GM12878 (cell line): ENCODE measurements at places on chromosomes 7 and 10.

GRCh38 chr7:6650086-6650485 lies 13.0 kb downstream of the ZNF316 start:
- DNase-seq: no peak

GRCh38 chr10:43340619-43341018 lies 30.8 kb upstream of the FXYD4 start:
- DNase-seq: no peak

DNA sequence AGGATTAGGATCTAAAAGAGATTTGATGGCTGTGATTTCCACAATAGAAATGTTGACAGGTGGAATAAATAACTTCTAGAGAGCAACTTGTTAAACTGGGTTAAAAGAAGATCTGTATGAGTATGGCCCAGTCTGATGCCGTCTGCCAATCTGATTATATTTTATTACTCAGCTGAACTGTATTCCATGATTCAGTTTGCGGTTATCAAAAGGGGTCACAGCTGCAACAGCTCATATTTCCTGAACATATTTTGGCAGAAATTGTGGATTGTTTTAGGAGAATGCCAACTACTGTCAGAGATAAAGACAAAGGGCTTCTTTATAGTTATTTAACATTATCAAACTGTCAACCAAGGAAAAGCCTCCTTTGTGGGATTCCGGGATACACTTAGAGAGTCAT lies 244.8 kb upstream of the MINDY3 start:
- DNase-seq: no peak

DNA sequence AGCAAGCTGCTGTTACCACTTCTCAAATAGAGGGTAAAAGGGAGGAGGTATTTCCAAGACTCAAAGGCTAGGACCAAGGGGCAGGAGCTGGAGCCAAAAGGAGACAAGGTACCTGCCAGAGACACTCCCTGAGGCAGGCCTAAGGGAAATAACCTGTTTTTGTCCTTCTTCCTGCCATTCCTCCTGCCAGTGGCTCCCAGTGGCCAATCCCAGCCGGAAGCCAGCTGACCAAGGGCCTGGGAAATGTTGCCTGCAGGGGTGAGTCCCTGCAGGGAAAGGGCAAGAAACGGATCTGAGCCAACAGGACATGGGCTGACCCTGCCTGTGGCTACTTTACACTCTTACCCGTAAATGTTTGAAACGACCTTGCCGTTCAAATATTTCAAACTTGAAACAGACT lies 3.5 kb downstream of the CYTH3 start:
- DNase-seq: no peak

DNA sequence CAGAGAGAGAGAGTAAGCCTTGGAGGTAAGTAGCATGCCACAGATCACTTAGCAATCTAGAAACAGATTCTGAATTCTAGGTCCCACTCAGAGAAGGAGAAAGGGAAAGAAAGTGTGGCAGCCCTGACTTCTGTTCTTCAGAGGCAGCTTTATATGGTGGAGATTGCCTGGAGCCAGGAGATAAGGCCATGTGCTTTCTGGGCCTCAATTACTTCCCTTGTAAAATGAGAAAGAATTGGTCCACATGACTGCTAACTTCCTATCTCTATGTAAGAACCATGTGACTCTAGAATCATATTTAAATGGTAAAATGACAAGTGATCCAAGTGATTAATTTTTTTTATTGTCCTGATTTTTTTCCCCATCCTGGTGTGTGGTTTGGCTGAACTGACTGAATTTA lies 64.1 kb downstream of the HHEX start:
- no peak for DNase-seq

GRCh38 chr7:78970440-78970916 lies 483.0 kb downstream of the MAGI2 start:
- no peak for DNase-seq

DNA sequence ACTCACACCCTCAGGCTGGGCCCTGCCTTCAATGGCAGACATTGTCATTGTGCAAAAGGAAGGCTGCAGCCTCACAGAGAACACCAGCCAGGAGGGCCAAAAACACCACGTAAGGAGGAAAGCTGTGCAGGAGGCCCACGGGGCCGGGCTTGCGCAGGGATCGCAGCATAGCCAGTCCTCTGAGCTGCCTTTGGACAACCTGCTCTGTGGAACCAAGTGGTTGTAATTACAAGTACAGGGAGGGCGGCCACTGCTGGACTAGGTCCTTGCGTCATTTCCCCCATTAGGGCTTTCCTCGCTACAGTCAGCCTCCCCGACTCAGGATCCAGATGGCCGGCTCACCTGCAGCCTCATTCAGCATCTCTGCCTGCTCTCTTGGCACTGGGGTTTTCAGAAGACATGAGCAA lies 66.9 kb downstream of the FAM53B start:
- no peak for DNase-seq

DNA sequence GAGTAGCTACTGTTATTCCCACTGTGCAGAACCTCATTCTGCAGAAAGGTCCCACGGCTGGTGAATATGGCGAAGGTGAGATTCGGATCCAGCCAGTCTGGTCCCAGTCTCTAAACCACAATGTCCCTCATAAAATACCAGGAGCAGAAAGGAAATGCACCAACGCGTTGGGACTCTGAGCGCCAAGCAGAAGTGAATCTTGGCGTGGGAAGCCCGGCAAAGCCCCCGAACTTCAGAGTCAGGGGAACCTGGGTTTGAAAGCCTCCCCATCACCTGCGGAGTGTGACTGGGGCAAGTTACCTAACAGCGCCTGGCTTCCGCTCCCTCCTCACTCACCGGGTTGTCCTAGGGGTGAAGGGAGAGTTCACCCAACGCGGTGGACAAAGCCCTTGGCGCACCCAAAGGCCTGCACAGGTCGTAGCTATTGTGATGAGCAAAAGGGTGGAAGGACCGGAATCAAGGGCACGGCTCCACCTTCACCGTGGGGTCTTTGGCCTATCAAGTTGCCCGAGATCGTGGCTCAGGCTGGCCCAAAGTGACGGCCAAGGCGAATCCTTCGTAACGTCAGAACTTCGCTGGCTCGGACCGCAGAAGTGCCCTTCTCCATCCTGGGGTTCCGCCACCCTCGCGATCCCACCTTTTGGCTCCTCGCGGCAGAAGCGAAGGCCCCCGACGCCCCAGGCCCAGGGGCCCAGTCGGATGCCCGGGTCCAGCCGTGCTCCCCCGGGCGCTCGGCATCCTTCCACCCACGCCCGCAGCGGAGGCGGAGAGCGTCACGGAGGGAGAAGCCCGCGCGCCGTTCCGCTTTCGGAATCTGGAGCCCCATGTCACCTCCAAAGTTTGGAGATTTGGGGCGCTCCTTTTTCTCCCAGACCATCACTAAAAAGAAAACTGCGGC lies 811 bp downstream of the RGS10 start:
- DNase-seq: no peak

GRCh38 chr7:74453322-74454011 lies at the start of gene GTF2IRD1:
Gene GTF2IRD1 (plus strand): TSS chr7:74453906. CDS start chr7:74508081, 54,175 bp downstream.
- no peak for DNase-seq

DNA sequence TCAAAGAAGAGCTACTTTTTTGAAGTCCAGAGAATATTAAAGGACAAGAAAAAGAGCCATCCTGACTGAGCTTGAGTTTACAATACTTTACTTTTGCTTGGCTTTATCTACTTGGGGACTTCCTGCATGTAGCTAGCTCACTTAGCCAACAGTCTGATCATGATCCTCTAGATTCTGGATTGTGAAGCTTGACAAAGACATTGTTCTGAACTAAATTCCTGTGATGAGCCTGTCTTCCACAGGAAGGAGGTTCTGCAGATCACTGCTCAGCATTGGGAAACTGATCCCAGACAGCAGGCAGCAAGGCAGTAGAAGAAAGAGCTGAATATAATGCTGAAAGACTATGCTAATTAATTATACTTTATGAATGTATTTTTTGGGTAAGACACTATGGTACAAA lies 296.4 kb downstream of the DGKB start:
- no peak for DNase-seq

- DNase-seq: peak; percentile 88
Observed at GRCh38 chr10:14659626-14660196, 115.0 kb downstream of the FAM107B start.

- no peak for DNase-seq
Observed at GRCh38 chr7:39615350-39615975, 7.9 kb upstream of the RALA start.

- no peak for DNase-seq
Observed at GRCh38 chr7:30968747-30969603, 5.2 kb downstream of the GHRHR start.

GRCh38 chr7:127619681-127620405 lies 1.9 kb upstream of the PAX4 start:
- DNase-seq: no peak

- DNase-seq: peak; percentile 80
Observed at GRCh38 chr10:71769279-71769823, 4.0 kb downstream of the VSIR start.

GRCh38 chr10:73965890-73966768 lies 31.8 kb upstream of the VCL start:
- no peak for DNase-seq

DNA sequence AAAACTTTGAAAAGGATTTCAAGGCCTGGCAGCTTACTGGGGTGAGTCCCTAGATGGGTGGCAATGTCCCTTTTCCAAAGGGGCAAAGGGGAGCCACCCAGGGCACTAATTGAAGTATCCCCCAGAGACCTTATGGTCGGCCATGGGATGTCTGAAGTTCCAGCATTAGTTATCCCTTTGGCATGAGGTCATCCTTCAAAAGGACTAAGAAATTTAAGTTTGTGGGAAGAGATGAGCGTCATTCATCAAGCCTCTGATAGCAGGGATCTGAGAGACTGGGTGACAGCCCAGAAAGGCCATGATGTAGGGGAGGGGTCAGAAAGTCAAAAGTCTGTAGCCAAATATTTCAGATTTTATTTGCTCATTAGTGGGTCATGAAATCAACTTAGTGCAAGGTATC lies 195.3 kb downstream of the ZNF438 start:
- DNase-seq: no peak

GRCh38 chr10:71974489-71975021 lies 10.4 kb downstream of the CHST3 start:
- no peak for DNase-seq

GRCh38 chr7:121330053-121330833 lies 1.4 kb downstream of the WNT16 start:
- no peak for DNase-seq

- no peak for DNase-seq
Observed at GRCh38 chr10:35928748-35929147, 286.7 kb upstream of the FZD8 start.

GRCh38 chr10:102435529-102436233 lies 3.3 kb upstream of the CUEDC2 start:
- DNase-seq: no peak

- DNase-seq: no peak
Observed at GRCh38 chr10:99629625-99629978, 9.4 kb upstream of the SLC25A28 start.

- DNase-seq: no peak
Observed at GRCh38 chr7:116089293-116089692, 58.7 kb upstream of the TFEC start.

- no peak for DNase-seq
Observed at GRCh38 chr7:3162289-3162688, 118.6 kb upstream of the CARD11 start.

DNA sequence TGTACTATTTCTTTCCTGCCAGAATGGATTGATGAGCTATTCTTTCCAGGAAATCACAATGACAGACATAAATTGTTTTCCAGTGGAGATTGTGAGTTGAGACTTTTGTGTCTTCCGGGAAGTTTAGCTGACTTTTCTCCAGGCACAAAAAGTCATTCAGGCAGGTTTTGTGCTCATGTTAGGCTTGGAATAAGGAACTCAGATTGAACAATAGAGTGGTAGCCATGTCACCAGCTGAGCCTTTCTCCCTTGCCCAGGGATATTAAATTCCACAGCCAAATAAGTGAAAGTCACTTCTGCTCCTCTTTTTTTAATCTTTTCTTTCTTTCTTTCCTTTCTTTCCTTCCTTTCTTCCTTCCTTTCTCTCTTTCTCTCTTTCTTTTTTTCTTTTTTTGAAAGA lies 559.6 kb downstream of the GALNT17 start:
- no peak for DNase-seq

GRCh38 chr7:154695836-154696235 lies 307.1 kb downstream of the PAXIP1 start:
- no peak for DNase-seq

DNA sequence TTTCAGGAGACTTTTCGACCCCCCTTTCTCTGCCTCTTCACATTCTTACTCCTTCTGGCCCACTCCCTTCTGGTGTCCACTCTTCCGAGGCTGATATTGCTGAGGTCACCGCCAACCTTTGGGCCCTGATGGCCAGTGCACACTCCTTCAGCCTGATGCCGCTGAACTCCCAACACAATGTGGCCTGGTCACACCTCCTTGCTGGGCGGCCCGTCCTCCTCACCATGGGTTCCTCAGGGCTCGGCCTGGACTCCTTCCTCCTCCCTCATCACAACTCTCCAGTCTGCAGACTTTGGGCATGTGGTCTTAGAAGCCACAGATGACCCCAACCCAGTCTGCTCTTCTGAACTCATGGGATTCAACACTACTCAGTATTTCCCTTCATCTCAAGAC lies 583.0 kb upstream of the MGMT start:
- no peak for DNase-seq

GRCh38 chr10:35857860-35858259 lies 215.8 kb upstream of the FZD8 start:
- no peak for DNase-seq

DNA sequence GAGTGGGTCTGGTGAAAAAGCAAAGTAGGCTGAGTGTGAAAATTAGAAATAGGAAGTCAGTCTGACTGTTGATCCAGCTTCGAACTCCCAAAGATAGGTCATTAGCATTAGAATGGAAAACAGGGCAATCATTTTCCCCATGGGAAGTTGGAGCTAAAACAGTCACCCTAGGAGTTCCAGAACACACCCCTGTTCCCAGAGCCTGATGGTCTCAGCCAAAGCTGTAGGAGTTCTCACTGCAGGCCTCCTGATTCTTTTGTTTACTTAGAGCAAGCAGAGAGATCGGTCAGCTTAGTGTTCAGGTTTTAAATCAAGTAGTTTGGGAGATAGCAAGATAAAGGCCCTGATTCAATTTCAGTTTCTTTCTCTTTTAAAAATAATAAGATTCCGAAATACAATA lies 28.8 kb upstream of the JCAD start:
- DNase-seq: no peak

GRCh38 chr7:17558135-17558534 lies 259.7 kb downstream of the AHR start:
- DNase-seq: no peak

DNA sequence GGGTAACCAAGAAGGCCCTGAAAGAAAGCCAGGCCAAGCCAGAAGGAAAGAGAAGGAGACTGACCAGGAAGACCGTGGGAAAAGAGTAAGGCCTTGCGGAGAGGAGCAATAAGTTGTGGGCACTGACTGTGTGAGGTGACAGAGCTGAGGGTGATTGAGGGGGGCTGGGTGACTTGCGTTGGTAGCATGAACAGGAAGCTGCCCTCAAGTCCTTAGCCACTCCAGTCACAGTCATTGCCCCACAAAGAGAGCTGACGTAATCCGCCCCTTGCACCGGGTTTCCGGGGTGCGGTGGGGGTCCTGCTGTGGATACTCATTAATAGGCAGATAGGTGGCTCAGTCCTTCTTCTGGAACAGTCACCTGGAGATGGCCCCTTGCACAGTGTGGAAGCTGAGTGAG lies 16.1 kb upstream of the DMBT1 start:
- DNase-seq: no peak

- DNase-seq: no peak
Observed at GRCh38 chr7:132696332-132696731, 120.1 kb upstream of the PLXNA4 start.
